ENCODE measurements at places on chromosomes 3 and 15.

- no peak for DNase-seq
These were observed 49.5 kb upstream of the FHIT start for GRCh38 chr3:61300786-61301185.

GRCh38 chr15:77474310-77474988 lies 53.8 kb downstream of the HMG20A start:
- DNase-seq: no peak

- DNase-seq: no peak
These were observed 199.1 kb downstream of the TJP1 start for GRCh38 chr15:29623116-29623639.

- no peak for DNase-seq
These were observed 30.2 kb upstream of the IREB2 start for GRCh38 chr15:78407608-78408354.

DNA sequence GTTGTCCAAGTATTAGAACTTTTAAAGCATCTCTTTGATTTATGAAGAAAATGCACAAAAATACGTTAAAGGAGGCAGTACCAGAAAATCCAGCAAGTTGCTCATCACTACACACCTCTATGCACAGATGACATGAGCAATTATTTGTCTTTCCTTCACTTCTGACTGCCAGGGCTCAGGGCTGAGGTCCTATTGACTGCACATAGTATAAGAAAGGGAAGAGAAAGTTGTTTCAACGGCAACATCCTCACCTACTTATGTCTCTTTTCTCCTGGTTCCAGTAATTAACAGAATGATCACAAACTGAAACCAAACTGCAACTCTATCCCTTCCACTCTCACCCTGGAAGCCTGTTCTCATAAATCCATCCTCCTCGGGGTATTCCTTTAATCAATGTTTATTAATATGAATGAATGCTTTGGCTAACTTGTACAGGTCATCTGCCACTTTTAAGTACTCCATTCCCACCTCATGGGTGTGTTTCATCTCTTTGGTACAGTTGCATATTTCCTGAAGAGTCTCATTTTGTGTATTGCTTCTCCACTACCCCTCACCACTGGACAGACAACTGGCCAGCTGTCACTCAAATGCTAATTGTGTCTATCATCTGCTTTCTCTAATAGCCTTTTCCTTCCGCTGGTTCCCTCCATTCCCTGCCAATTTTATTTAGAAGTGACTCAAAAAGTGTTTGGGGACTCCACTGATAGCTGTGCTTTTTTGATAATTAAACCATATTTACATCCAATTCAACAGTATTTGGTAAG lies 34.5 kb downstream of the RAB27A start:
- no peak for DNase-seq

All from GM12891 (cell line).